ENCODE measurements at places on chromosomes 12 and 14.

- no peak for DNase-seq
These were observed 595 bp downstream of the KLHL28 start for GRCh38 chr14:44961151-44961553.

- no peak for DNase-seq
These were observed 17.8 kb downstream of the CCDC85C start for GRCh38 chr14:99586054-99586760.

- DNase-seq: no peak
These were observed 335.9 kb downstream of the AEBP2 start for GRCh38 chr12:19775241-19775640.

- DNase-seq: no peak
These were observed 7.0 kb upstream of the SERPINA1 start for GRCh38 chr14:94395282-94395887.

DNA sequence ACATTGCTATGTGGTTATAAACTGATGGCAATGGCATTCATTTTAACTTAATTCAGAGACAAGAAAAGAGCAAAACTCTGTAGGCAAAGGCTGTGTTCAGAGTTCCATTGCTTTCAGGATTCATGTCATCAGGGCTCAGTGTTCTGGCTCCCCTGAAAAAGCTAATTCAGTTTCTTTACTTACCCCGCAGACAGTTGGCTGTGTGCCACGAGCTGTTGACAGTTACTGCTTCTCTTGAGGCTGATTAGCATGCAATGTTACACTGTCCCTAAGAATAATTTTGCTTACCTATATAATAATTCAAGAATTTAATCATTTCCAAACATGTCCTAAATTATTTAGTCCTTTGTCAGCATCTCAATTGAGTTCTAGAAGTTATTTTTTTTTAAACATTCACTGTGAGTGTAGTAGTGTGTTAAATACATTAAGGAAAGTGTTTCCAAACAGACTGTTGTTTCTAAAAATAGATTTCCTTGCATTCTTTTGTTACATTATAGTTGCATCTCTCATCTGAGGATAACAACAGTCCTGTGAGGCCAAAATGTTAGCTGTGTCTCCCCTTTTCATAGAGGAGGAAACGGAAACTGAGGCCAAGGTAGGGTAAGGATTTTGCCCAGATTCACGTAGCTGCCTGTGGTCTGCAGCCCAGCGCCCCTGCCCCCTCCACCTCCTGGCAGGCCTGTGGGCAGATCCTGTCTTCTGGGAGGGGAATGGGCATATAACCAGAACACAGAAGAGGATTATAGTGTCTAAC lies 98.6 kb downstream of the PELI2 start:
- no peak for DNase-seq

DNA sequence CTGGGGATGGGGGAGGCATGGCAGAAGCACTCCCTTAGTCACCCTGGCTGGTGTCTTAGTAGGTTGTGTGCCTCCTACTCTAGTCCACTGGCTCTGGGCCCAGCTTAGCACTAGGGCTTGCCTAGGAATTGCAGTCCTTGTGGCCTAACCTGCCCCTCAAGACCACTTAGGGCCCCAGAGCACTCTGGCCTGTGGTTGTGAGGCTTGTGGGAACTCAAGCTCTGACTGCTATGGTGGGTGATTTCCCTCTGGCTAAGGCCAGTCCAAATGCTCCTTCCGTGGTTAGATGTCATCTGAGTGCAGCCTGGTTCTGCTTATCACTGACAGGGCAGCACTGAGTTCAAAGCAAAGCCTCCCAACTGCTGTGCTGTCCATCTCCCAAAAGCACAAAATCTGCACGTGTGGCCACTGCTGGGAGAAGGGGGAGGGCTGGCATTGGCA lies 20.2 kb downstream of the FGD4 start:
- no peak for DNase-seq

GRCh38 chr12:110074089-110074488 lies 25.8 kb upstream of the C12orf76 start:
- DNase-seq: no peak

GRCh38 chr14:30223385-30223785 lies 295.7 kb upstream of the PRKD1 start:
- no peak for DNase-seq

- peak; percentile 89 for DNase-seq
These were observed 114.8 kb upstream of the FLRT2 start for GRCh38 chr14:85415015-85415712.

GRCh38 chr14:22892488-22892887 lies 9.5 kb downstream of the REM2 start:
- no peak for DNase-seq

DNA sequence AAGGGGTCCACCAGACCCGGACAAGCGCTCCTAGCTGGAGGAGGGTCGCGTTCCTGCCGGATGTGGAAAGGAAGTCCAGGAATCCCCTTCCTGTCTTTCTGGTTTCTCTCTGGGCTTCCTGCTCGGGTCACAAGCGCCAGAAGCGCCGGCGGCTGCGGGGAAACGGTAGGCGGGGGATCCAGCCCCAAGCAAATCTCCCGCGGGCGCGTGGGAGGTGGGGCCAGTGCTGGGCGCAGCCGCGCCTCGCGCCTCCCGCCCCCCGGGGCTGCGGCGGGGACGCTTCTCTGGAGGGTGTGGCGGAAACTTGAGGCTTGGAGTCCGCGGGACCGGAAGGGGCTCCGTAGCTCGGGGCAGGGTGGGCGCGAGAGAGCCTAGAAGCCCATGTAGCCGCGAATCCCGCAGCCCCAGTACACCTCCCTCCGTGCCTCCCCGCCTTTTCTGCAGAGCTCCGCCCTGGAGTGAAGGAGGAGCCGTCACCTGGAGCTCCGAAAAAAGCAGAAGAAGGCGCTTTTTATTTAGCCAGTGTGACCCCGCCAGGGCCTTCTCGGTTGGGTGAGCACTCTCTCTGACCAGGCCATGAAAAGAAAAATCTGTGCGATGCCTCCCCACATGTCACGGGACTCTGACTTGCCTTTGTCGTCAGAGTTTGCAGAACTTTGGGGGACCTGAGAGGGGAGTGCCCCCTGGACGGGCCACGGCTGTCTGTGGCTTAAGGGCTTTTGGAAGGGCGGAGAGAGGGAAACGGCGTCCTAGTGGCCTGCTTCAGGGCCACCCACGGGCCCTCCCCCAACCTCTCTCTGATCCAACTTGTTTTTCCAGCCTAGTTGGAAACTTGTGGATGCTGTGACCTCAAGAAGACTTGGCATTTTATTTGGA lies 21.4 kb upstream of the CLEC2D start:
- no peak for DNase-seq

DNA sequence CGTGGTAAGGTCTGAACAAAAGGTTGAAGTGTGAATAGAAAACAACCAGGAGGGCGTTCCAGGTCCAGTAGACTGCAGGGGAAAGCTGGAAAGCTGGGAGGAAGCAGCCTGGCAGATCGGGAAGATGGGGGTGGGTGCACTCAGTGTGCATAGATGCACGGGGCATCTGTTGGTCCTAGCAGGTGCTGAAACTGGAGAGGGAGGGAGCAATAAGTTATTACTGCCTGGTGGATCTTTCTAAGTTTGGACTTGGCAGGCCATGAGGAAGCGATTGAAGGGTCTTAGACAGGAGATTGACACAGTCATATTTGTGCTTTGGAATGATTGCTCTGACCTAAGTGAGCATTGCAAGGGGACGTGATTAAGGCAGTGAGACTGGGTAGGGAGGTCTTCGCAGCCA lies 194.4 kb downstream of the EFCAB11 start:
- no peak for DNase-seq

GRCh38 chr12:93126069-93126474 lies 197.0 kb upstream of the EEA1 start:
- DNase-seq: peak; percentile 42

GRCh38 chr12:94872971-94873733 lies 130.3 kb downstream of the NDUFA12 start:
- no peak for DNase-seq

GRCh38 chr14:105204931-105205672 lies 24.0 kb upstream of the NUDT14 start:
- DNase-seq: no peak

- DNase-seq: no peak
These were observed 22.4 kb upstream of the LGR5 start for GRCh38 chr12:71417181-71417580.

DNA sequence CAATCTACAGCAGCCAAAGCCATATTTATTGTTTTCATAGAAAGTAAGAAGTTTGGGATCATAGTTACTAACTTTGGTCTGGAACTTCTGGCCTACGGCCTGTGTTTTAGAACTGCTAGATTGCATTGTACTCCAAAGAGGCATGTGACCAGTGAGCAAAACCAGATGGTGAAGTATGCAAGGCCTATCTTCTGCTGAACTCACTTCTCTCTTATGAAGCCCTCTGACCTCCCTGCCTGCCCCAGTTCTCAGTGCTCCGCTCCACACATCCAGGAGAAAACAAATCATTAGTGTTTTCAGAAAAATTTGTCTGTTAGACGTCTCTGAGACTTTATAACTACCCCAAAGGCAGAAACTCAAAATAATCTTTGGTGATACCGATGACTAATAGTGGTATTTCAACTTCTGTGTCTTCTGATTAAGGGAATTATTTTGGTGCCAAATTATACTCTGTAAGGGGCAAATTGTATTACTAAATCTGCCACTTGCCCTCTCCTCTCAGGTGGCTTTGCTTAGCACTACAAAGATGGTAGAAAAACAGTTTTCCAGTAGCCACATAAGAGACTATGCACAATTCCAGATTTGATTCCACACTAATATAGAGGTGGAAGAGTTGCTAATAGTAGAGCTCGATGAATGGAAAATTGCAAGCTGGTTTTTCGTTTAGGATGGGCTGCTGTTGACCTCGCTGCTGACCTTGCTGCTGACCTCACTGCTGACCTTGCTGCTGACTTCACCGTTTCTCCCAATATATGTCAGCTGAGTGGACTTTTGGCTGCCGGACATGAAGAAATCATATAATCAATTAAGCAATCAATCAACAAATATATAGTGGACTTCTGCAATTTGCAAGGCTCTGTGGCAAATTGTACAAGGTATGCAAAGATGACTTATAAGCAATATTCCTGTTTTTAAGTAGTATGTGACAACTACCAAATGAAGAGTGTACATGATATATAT lies 147.5 kb downstream of the KITLG start:
- DNase-seq: no peak

GRCh38 chr14:81669308-81669707 lies 135.7 kb upstream of the SEL1L start:
- no peak for DNase-seq

DNA sequence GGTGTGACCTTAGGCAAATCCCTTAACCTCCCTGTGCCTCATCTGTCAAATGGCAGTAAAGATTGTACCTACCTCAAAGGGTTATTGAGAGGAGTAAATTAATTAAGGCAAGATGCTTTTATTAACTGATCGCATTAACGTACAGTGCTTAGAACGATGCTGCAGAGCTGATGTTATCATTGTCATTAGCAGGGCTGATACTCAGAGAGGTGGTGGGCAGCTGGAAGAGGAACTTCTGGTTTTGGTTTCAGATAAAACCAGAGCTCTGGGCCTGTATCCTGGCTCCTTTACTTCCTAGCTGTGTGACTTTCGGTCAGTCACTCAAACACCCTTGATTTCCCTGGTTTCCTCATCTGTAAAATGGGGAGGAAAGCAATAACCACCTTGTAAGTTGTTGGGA lies 55.1 kb downstream of the CALM1 start:
- DNase-seq: no peak

GRCh38 chr12:2027351-2027750 lies 23.1 kb upstream of the DCP1B start:
- no peak for DNase-seq

DNA sequence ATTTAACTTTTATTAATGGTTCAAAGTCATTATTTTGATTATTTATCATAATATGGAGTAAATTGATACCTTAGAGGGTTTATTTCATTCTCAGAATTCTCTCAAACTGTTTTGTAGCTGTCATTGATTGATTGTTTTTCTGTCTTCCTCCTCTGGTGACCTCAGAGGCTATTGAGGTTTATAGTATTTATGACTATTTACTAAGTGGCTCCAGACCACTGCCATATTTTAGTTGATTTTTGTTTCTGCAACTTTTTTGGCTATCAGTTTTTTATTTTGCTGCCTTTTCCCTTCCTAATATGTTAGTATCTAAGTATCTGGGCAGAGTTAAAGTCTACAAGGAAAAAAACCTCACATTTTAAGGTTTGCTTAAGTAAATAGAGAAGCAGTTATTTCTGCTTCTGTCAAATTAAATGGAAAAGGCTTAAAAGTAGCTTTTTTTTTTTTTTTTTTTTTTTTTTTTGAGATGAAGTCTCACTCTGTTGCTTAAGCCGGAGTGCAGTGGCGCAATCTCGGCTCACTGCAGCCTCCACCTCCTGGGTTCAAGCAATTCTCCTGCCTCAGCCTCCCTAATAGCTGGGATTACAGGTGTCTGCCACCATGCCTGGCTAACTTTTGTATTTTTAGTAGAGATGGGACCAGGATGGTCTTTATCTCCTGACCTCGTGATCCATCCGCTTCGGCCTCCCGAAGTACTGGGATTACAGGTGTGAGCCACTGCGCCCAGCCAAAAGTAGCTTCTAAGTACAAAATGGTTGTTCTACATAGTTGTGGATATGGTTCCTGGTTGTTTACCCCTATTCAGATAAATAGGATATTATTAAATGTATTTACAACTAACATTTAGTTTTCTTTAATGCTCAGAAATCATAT lies 8.2 kb downstream of the MDM2 start:
- DNase-seq: no peak

DNA sequence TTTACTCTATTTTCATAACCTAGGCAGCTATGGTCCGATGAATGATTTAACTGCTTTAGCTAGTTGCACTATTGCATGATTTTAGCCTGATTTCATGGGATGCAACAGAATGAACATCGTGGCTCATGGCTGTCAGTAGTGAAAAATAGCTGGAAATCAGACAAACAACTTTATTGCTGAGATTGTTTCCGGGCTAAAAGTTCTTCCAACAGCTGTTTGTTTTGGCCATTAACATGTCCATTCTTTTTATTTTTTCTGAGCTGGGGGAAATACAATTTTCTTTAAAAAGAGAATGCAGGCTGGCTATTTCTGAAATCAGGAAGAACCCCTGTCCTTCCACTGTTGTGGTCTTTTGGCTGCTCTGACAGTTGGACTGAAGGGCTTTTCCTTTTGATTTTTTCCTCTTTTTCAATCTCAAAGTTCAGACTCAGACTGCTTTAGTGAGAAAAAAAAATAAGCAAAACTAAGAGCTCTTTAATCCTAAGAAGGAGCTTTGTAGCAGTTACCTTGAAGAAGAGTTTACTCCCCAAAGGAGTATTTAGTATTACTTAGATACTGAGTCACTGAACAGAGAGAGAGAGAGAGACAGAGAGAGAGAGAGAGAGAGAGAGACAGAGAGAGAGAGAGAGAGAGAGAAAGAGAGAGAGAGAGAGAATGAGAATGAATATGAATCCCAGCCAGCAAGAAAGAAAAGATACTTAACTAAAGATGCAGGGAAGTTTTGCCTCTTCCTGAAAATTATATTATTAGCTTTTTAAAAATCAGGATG lies at the start of gene NAV3:
Gene NAV3 (plus strand): TSS at position 312 of the 769 bp plus-strand sequence. CDS start 568 bp downstream, outside the sequence.
- no peak for DNase-seq
